A673 (cell line): ENCODE measurements at places on chromosomes 2 and 18.
A peak's percentile ranks its signal among the peaks of the same experiment; 100 is the strongest.

DNA sequence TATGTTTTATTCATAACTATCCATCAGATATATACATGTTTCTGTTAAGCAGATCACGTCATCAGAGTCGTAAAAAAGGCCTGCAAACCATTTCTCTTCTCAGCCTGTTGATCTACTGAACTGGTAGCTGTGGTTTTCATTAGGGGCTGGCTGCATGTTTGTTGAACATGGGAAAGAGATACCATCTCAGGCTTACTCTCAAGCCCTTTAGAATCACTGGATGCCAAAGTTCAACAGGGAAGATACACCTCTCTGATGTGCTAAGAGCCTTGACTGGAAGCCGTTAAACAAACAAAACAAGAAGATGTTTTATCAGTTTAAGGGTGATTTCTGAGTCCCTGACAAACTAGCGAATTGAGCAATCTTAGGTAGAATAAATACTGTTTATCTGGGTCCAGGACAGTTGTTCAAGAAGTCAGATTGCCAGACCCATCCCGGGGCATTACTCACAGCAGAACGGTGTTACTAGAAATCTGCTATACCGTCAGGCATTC is 94.5 kb upstream of the LMAN1 start:
- no peak for DNase-seq

DNA sequence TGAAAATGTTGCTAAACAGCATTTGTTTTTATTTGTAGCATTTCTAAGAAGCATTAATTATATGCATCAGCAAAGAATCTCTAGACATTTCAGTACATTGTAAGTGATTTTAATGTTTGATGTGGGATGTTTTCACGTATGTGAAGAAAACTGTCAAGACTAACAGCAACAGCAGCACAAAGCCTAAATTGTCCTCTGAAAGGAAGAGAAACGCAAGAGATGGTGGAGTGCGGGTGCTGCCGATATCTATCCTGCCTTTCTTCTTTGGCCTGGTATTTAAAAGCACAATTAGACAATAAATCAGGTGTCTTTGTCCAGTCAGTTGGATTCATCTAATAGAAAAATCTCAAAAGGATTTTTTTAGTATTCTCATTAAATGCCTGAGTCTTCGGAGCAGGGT is 3.1 kb downstream of the TWIST2 start:
- no peak for DNase-seq

DNA sequence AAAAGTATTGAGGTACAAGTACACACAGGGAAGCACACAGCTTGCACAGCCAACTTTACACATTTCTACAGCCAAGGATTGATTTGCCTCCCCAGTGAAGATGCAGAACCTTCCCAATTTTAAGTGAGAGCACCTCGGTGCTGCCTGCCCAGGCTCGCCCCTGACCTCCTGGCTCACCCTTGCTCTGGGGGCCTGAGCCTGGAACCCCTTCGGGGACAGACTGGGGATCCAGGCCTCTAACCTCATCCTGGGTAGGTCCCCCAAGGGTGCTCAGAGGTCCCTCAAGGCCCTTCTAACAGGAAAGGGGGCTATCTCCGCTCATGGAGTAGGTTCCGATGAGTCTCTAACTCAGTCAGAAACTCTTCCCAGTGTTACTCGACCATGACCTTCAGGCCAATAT is 53.1 kb downstream of the BCL2L11 start:
- no peak for DNase-seq

DNA sequence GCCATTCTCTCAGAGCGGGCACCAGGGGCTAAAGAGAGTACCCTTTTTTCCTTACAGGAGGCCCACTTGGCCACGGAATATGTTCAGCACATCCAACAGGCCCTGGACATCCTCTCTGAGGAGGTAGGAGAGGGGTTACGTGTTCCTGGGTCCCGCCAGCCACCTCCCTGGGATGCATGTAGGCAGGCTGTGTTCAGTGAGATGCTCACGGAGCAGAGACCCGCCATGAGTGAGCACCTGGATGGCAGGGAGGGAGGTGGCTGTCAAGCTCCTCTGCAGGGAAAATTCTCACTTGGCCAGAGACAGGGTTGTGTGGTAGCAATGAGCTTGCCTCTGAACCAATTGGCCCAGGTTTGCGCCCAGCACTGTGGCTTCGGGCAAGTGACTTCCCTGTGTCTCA is 123.1 kb upstream of the PPP1CB start:
- no peak for DNase-seq

DNA sequence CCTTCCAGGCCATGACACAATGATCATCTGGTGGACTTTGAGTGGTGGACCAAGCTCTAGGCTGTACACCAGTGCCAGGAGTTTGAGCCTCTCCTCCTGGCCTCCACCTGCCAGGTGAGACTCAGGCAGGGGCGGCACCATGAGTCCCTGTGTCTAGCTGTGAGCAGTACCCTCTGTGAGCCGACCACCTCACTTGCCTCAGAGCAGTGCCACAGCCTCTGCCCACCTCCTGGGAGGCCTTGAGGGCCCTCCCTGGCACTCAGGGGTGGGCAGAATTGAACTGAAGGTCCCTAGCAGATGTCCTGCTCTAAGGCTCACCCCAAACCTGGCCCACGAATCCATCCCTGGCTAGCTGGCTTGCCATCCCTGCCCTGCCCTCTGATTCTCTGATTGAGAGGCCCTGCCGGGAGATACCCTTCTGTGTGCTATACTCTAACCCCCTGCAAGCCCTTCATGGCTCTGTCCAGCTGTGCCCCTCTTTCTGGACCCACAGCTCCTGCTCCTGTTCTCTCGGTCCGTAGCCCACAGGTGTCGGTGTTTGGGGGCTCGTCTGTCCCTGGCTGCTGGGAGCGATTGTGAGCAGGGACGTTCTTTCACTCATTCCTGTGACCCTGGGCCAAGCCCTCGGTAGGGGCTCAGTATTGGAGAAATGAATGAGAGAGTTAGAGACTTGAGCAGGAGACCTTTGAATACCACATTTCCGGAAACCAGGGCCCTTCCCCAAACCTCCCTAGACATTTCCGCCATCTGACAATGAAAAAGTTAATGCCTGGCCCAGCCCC is 70.0 kb downstream of the INHBB start:
- DNase-seq, result no peak

- DNase-seq, result no peak
These were observed 66.6 kb downstream of the TWSG1 start for GRCh38 chr18:9401176-9401575.

GRCh38 chr18:64392202-64392601 is 243.3 kb upstream of the LINC00305 start:
- DNase-seq, result no peak

DNA sequence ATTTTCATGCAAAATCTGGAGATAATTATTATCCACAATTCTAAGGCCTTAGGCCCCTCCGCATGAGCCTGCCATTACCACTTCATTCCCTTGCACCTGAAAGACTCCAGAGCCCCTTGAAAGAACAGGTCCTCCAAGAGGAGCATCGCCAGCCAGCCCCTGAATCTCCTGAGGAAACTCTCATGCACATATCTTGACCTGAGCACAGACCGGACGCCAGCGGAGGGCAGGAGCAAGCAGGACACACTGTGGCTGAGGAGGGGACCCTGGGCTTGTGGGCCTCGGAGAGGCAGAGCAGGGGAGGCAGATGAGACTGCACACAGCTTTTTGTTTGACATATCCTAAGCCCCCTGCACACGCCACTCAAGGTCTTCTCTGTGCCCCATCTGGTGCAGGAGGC is 13.6 kb upstream of the ADNP2 start:
- DNase-seq, result no peak

GRCh38 chr2:191325651-191326365 is 80.6 kb downstream of the MYO1B start:
- no peak for DNase-seq

DNA sequence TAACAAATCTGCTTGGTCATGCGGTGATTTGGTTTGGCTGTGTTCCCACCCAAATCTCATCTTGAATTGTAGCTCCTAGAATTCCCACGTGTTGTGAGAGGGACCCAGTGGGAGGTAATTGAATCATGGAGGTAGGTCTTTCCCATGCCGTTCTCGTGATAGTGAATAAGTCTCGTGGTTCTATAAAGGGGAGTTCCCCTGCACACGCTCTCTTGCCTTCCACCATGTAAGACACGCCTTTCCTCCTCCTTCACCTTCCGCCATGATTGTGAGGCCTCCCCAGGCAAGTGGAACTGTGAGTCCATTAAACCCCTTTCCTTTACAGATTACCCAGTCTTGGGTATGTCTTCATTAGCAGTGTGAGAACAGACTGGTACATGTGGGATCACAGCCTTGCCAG is 36.7 kb downstream of the TRABD2A start:
- no peak for DNase-seq

GRCh38 chr2:49933711-49934110 is 779.4 kb upstream of the FSHR start:
- no peak for DNase-seq

GRCh38 chr2:217712431-217712830 is 290.4 kb downstream of the TNS1 start:
- DNase-seq, result no peak

GRCh38 chr18:13221869-13222855 is 3.6 kb downstream of the LDLRAD4 start:
- peak; percentile 57 for DNase-seq

DNA sequence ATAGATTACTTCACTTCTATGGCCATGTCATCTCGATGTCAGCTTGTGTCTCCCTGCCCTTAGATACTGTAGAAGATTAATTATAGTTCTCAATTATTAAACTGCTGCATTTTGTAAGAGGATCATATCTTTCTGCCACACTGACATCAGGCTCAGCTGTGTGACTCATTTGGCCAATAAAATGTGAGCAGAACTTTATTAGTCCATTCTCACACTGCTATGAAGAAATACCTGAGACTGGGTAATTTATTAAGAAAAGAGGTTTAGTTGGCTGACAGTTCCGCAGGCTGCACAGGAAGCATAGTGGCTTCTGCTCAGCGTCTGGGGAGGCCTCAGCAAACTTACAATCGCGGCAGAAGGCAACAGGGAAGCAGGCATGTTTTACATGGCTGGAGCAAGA is 290.4 kb downstream of the RAD51AP2 start:
- DNase-seq, result no peak

DNA sequence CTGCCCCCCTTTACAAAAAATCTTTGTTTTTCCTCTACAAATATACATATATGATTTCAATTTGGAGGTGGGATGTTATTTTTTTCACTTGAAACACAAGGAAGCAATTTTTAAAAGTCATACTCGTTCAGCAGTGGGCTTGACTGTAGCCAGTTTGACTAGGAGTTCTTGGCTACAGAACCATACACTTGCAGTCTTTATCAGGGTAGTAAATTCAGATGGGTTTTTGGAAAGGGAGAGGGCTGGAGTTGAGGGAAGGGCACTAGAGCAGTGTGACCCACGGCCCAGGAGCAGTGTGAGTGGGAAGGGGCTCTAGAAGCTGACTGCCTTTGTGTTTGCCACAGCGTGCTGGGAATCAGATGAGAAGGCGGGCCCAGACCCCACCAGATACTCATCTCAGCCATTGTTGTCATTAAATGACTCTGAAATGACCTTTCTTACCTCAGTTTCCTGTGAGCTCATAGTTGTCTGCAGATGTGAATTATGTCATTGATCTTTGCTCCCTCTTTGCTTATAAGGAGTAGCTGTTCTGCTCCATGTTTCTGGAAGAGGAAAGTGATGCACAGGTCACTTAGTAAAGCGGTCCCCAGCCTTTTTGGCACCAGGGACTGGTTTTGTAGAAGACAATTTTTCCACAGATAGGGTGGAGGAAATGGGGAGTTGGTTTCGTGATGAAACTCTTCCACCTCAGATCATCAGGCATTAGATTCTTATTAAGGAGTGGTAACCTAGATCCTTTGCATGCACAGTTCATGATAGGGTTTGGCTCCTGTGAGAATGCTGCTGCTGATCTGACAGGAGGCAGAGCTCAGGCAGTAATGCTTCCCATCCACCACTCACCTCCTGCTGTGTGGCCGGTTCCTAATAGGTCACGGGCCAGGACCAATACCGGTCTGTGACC is 116.8 kb downstream of the SPTBN1 start:
- DNase-seq, result no peak

GRCh38 chr2:82282111-82282882 is 1977.7 kb upstream of the LRRTM1 start:
- DNase-seq, result no peak

GRCh38 chr2:74198461-74199274 is at the start of gene MTHFD2:
TSS of gene MTHFD2 (plus strand) at chr2:74198615. CDS start at chr2:74198642, 27 bp downstream.
- peak; percentile 98 for DNase-seq

DNA sequence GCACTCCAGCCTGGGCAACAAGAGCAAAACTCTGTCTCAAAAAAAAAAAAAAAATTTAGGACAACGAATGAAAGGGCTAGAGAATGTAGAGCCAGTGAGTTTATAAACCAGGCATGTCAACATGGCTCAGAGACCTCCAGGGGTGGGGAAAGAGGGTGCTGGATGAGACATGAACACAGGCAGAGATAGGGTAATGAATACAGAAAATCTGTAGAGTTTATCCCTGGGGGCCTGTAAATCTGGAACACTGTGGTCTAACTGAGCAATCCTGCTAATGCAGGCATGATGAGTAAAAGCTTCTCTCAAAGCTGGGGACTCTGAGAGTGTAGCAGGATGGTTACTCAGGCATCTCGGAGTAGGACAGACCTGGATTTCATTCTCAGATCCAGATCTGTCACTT is 59.2 kb upstream of the IGFBP2 start:
- peak; percentile 86 for DNase-seq

- DNase-seq, result peak; percentile 41
These were observed 51.3 kb downstream of the ACSL3 start for GRCh38 chr2:222912117-222912516.

- DNase-seq, result peak; percentile 33
These were observed 137.7 kb downstream of the THNSL2 start for GRCh38 chr2:88307817-88308216.

DNA sequence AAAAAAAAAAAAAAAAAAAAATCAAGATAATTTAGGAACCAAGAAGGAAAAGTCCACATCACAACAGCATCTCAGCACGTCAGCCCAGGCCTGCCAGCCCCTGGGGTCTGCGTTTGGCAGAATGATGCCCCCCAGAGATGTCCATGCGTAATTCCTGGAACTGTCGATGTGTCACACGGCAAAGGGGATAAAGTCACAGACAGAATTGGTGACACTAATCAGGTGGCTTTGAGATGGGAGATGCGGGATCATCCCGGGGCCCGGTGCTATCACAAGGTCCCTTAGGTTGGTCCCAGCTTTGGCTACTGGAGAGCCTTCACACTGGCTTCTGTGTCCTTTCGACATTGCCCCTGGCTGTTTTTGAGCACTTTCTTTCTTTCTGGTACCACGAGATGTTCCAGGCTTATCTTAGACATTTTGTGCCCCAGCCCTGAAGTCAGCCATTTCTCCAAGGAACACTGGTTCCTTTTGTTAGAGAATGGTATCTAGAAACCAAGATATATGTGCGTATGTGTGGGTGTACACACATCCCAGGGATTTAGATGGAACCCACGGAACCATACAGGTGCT is 20.7 kb downstream of the RAMP1 start:
- no peak for DNase-seq

- no peak for DNase-seq
These were observed 265.3 kb downstream of the DCC start for GRCh38 chr18:52605345-52605744.
